Right ventricle myocardium superior (tissue), 1 donor: ENCODE measurements at places on chromosomes 11 and 22. TPM values are rescaled to one million over a fixed set of nuclear protein-coding genes. Genes with fewer than 3 reads are reported as not detected.

- no peak for DNase-seq
Observed at GRCh38 chr22:19644314-19645223, 69.7 kb upstream of the SEPTIN5 start.

GRCh38 chr11:118152020-118152551 lies 537 bp downstream of the SCN4B start:
- DNase-seq, result no peak

GRCh38 chr11:128553662-128554362 lies 33.5 kb downstream of the ETS1 start:
- no peak for DNase-seq

- no peak for DNase-seq
Observed at GRCh38 chr11:117826832-117827231, 2.3 kb upstream of the FXYD2 start.

GRCh38 chr11:73200256-73200655 lies 17.8 kb upstream of the P2RY2 start:
- no peak for DNase-seq

GRCh38 chr11:70482529-70482917 lies 84.2 kb downstream of the CTTN start:
- DNase-seq, result peak; percentile 81

- DNase-seq, result no peak
Observed at GRCh38 chr11:96147186-96147585, 195.8 kb downstream of the MAML2 start.

- DNase-seq, result no peak
Observed at GRCh38 chr11:108093128-108093904, 28.1 kb upstream of the ACAT1 start.

- no peak for DNase-seq
Observed at GRCh38 chr11:86396396-86396795, 21.7 kb downstream of the CCDC81 start.

DNA sequence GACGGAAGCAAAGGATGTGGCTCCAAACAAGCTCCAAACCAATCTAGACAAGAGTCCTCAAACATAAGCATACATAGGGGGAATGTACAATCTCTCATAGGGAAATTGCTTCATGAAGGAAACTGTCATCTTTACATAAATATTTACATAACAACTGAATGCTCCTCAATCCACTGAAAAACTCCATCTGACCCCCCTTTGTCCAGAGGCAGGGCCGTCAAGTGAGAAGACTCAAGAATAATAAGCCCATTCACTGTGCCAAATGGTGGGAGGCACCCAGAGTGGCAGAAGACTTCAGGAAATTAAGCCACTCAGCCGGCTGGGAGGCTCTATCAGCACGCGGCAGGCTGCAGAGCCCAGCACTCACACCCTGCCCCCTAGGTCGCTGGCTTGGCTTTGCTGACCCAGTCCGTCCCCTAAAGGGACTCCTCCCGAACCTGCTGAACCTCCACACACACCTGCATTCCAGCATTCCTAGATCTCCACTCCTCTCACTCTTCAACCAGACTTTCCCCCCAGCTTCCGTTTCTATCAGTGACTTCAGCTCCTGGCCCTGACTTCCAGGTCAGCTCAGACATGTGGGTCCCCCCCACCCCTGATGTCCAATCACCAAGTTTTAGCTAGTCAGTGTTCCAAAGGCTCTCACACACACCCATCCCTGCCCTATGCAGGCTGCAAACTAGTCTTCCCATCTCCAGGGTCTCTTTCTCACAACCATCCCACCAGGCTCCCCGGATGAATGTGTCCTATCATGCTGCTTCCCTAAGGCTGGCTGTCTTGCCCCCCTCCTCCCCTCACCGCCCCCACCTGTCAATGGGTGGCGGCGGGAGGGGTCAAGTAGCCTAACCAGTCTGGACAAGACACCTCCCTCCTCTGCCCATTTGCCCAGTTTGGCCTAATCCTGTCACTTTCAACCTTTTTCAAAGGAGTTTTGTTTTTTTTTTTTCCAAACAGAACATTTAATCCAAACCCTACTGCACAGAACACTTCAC lies 11.3 kb downstream of the VPS37C start:
- no peak for DNase-seq

DNA sequence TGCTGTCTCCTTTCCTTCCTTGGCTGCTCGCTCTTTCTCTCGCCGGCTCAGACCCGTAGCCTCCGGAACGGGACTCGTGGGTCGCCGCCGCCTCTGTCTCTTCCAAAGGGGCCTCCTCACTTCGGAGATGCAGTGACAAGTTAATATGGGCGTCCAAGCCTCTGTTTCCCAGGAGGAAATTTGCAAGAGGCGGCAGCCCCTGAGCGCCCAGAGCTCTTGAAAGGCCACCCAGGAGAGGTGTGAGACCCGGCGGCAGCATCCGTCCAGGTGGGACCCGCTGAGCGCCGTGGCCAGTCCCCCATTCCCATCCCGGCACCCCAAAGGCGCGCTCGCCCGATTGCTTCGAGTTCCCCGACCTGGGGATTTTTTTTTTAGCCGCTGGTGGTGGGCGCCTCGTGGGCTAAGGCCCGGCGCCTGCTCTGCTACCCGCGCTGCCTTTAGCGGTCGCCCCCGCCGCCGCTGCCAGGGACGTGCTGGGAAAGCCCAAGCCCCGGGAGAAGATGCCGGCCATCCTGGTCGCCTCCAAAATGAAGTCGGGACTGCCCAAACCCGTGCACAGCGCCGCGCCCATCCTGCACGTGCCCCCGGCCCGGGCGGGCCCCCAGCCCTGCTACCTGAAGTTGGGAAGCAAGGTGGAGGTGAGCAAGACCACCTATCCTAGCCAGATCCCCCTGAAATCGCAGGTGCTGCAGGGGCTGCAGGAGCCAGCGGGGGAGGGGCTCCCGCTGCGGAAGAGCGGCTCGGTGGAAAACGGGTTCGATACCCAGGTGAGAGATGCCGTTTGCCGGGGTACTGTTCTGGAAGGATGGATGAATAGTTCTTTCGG lies 772 bp downstream of the NAV2 start:
- no peak for DNase-seq

GRCh38 chr11:15627560-15627959 lies 512.8 kb downstream of the INSC start:
- no peak for DNase-seq

DNA sequence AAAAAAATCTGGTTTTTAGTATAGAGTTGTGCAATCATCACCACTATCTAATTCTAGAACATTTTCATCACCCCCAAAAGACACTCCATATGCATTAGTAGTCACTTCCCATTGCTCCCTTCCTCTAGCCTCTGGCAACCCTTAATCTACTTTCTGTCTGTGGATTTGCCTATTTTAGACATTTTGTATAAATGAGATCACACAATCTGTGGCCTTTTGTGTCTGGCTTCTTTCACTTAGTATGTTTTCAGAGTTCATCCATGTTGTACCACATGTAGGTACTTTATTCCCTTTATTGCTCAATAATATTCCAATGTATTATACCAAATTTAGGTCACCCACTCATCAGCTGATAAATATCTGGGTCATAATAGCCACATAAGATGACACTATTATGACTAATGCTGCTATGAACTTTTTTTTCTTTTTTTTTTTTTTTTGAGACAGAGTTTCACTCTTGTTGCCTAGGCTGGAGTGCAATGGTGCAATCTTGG lies 67.5 kb upstream of the SCUBE2 start:
- DNase-seq, result no peak

- peak; percentile 59 for DNase-seq
Observed at GRCh38 chr22:25564979-25565677, 653 bp downstream of the GRK3 start.

- no peak for DNase-seq
Observed at GRCh38 chr11:129922674-129923073, 27.3 kb upstream of the NFRKB start.

DNA sequence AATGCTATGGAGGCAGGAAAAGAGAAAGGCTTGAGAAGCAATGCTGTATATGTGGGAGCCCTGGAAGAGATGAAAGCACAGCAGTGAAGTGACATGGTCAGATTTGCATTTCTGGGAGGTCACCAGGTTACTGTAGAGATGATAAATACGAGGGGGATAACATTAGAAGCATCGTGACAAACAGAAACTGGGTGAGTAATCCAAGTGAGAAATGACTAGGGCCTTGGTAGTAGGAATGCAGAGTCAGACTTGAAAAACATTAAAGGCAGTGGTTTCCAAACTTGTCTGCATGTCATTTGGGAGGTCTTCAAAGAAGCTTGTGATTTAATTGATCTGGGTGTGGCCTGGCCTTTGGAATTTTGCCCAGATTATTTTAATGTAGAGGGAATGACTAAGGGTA lies 43.9 kb downstream of the CCDC34 start:
- no peak for DNase-seq

DNA sequence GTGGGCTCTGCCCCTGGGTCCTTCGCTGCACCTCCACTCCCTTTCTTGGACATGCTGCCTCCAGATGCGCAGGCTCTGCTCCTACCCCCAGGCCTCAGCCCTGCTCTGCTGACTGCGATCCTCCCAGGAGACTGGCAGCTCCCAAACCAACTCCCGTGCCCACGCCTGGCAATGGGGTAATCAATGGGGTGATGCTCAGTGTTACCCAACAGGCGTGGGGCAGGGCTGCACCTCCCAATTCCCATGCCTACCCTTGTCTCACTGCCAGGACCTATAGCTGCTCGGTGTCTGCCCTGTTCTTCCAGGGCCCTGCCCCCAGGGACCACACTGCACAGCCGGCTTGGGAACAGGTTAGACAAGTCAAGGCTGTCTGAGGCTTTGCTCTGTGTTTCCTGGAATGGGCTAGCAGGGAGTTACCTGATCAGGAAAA lies at the start of gene ALDH3B2:
Gene ALDH3B2, minus strand, starts transcription at position 182 of the 430 bp plus-strand sequence. CDS start 7,688 bp downstream, outside the sequence.
- DNase-seq, result no peak

DNA sequence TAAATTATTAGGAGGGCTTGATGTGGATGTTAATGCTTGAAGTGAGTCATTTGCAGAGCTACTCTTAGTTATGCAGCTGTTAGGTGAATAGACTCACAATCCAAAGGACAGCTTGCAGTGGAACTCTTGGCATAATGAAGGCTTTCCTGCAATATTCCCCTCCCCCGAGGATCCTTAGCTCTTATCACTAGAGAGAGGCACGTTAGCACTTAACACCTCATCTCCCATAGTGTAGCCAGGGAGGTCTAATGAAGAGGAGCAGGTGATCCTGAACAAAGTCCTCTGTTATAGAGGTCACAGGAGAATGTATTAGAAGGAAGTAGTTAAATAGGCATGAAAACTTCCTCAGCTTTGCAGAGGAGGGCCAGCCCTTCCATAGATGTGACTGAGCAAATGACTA lies 919.2 kb upstream of the FAT3 start:
- no peak for DNase-seq

- no peak for DNase-seq
Observed at GRCh38 chr11:61052182-61052972, 49.9 kb upstream of the CD5 start.

The HBE1 gene
- total RNA-seq, result not detected

The OR6A2 gene
- not detected for total RNA-seq

The SOX6 gene
- total RNA-seq, result 15.8 TPM

The SHANK3 gene
- total RNA-seq, result 19.3 TPM

The CALCA gene
- not detected for total RNA-seq

The TREH gene
- total RNA-seq, result not detected

The POU2AF2 gene
- total RNA-seq, result not detected

The OR8G1 gene
- not detected for total RNA-seq

The DLG2 gene
- 6.1 TPM for total RNA-seq

The ST14 gene
- total RNA-seq, result 1.8 TPM

The IFITM1 gene
- 83.1 TPM for total RNA-seq

The TNNI2 gene
- total RNA-seq, result not detected

The ARHGEF17 gene
- total RNA-seq, result 51.5 TPM
